Aorta (tissue), 5 donors: ENCODE measurements at places on chromosomes 6 and 20. TPM values are rescaled to one million over a fixed set of nuclear protein-coding genes. Genes with fewer than 3 reads are reported as not detected.

The CRISP2 gene
- not detected for polyA plus RNA-seq

DNA sequence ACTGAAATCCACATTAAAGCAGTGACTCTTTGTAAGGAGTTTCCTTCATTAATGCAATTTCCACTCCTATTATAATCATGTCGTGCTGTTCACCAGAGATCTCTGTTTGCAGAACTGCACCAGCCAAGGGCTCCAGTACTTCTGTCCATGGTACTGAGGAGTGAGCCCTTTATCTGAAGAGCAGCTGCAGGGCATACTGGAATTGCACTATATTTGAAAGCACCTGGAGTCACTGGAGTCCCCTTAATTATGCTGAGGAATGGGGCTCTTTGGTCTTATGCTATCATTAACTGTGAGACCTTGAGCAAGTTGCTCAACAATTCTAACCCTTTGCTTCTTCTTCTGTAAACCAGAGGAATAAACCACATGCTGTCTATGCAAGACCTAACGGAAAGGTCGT lies 61.7 kb upstream of the NUP153 start:
- no peaks in the 10 kb centered on the region for H3K4me1 ChIP-seq
- H3K27ac ChIP-seq = no peak overlapping the region
- no peak overlapping the region for H3K4me3 ChIP-seq
- H3K36me3 ChIP-seq = peaks cover 12% of the 10 kb centered on the region
- DNase-seq = no peak
- no peaks in the 10 kb centered on the region for H3K27me3 ChIP-seq

The PLN gene
- polyA plus RNA-seq = 539 TPM

DNA sequence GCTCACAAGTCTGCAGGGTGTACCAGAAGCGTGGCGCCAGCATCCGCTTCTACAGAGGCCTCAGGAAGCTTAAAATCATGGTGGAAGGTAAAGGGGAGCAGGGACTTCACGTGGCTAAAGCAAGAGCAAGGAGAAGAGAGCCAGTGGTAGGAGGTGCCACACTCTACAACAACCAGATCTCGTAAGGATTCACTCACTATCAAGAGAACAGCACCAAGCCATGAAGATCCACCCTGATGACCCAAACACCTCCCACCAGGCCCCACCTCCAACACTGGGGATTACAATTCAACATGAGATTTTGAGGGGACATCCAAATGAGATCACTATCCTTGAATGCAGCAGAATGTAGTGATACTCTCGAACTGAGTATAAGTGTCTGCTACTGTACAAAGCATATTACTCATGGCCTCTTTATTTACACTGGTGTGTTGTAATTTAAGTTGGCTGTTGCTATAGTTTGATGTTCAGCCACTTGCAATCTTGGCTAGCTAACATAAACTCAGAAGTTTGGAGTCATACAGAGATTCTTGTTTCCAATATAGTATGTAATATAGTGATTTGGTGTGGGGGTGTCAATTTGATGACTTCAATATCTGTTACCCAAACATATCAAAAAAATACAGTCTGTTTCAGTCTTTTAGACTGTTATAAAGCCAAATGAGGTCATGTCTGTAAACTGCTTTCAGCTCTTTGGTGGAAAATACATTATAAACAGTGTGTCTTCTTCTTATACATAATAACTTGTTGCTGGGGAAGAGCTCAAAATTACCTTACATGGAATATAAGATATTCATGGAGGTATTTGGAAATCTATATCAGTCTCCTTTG lies 39.4 kb upstream of the MYLIP start:
- DNase-seq = no peak
- H3K27me3 ChIP-seq = no peaks in the 10 kb centered on the region
- H3K27ac ChIP-seq = no peak overlapping the region
- no peaks in the 10 kb centered on the region for H3K36me3 ChIP-seq
- no peak overlapping the region for H3K4me3 ChIP-seq

DNA sequence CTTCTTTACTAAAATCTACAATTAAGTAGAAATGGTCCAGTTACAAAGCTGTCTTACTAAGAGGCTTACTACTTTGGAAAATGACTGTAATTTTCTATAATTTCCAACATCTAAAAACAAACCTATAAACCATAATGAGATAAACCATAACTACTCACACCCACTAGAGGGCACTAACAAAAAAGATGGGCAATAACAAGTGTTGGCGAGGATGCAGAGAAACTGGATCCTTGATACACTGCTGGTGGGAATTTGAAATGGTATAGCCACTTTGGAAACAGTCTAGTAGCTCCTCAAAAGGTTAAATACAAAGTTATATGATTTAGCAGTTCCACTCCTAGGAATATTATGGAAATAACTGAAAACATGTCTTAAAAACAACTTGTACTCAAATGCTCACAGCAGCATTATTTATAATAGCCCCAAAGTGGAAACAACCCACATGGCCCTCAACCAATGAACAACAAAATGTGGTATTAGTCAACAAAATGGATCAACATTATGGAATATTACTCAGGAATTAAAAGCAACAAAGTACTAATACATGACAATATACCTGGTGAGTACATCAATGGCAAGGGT lies 50.6 kb downstream of the GJA10 start:
- H3K4me3 ChIP-seq = no peak overlapping the region
- no peak overlapping the region for H3K27ac ChIP-seq
- no peaks in the 10 kb centered on the region for H3K27me3 ChIP-seq
- DNase-seq = no peak
- H3K4me1 ChIP-seq = no peaks in the 10 kb centered on the region

The HINT3 gene
- polyA plus RNA-seq = 37.4 TPM

The F13A1 gene
- 16.8 TPM for polyA plus RNA-seq

The VPS52 gene
- polyA plus RNA-seq = 16.0 TPM

GRCh38 chr20:9506964-9507369 lies 7.4 kb upstream of the LAMP5 start:
- no peaks in the 10 kb centered on the region for H3K36me3 ChIP-seq
- no peak overlapping the region for H3K4me3 ChIP-seq
- no peak for DNase-seq
